ENCODE measurements at places on chromosomes 1 and 21.

DNA sequence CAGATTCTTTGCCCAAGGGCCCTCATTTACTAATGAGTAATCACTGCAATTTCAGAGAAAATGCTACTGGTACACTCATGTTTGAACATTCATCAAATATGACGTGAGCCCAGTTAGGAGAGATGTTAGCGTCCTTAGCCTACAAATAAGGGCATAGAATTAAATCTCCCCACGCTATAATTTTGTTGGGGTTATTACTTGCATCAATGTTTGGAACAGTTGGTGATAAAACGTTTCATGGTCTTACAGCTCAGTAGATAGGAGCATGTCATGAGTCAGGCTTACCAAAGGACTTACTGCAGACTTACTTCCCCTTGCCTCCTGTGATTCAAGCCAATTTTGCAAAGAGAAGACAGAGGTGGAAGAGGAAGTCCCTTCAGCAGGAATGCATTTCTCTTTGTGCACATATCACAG lies 304.0 kb downstream of the KIF26B start:
- no peak for DNase-seq

DNA sequence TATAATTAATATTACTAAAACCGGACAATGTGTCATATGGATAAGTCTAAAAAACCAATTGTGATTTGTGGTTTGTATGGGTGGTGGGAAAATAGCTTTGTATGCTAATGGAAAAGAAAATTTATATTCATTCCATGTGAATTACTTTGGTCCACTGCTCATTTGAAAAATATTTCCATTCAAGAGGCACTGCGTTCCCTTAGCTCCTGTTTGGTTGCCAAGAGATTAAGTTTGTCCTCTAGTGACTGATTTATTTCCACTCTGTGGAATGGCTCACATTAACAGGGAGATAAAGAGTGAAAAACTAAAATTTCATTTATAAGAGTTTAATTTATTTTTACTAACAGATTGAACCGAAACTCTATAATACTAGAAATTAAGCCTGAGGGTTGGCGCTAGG lies 744.1 kb upstream of the CHRM3 start:
- DNase-seq, result no peak

GRCh38 chr21:35410656-35411055 lies 361.6 kb upstream of the RUNX1 start:
- no peak for DNase-seq

GRCh38 chr1:180150982-180151381 lies 3.7 kb upstream of the QSOX1 start:
- DNase-seq, result no peak

DNA sequence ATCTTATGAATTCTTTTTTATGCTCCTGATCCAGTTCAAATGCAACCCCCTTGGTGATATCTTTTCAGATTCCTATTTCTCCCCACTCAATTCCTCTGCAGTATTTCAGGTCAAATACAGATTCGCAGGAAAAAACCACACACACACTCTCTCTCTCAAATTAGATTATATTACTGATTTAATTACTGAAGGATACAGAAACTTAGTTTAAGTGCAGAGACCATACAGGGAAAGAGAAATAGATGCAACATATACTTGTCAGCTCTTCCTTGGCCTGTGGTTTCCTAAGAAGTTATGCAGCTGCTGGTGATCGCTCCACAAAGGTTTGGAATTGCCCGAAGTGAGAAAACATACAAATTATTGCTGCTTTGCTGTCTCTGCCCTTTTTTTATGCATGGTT lies 400.9 kb downstream of the AGBL4 start:
- no peak for DNase-seq
